ENCODE measurements at places on chromosomes 2 and 18. TPM values are rescaled to one million over a fixed set of nuclear protein-coding genes. Genes with fewer than 3 reads are reported as not detected.

The SCYGR1 gene
- total RNA-seq = not detected

The TEKT4 gene
- not detected for total RNA-seq

The GREB1L gene
- total RNA-seq = not detected

The PROKR1 gene
- total RNA-seq = not detected

The LCT gene
- total RNA-seq = 0.12 TPM
